ENCODE measurements at places on chromosomes 2 and 18.
A peak's percentile ranks its signal among the peaks of the same experiment; 100 is the strongest.

DNA sequence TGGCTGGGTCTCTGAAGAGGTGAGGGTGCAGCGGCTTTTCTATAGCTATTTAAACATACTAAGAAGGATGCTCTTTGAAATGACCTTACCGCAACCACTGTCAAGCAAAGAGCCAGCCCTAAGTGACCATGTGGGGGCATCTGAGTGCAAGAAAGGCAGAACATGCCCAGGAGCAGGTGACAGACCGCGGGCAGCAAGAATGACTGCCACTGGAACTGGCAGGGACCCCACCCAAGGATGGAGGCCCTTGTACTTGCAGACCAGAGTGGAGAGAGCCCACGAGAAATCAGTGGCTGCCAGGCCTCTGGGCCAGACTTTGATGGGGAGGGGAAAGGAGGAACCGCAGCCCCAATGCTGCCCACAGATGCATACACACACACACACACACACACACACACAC, 33.1 kb downstream of the DNMT3A start:
- DNase-seq, result no peak

DNA sequence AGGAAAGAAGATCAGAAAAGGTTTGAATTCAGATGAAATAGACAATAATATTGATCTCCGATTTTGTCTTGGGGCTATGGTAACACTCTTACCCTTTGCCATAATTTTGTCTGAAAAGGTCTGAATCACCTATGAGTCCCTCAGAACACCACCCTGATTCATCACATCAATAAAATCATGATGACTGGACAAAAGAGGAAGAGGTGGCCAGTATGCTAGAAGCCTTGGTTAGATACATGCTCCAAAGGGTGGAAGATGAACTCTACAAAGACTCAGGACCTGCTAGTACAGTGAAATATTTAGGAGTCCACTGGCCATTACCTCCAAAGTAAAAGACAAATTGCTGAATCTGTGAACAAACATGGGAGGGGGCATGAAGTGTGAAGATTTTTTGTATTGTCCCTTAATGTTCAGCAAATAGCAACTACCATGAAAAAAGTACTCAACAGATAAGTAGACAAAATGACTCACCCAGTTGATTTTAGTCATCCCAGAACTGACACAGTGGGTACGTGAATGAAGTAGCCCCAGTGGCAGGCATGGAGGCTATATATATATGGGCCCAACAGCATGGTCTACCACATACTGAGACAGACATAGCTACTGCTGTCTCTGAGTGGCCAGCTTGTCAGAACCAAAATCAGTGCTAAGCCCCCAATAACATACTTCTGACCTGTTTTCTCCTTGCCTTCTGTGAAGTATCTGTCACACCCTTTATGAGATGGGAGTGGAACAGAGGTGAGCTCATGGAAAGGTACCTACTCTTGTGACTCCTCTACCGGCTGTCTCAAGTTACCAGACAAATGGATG, 36.5 kb upstream of the GLS start:
- DNase-seq, result no peak

- no peak for DNase-seq
These were observed 211.0 kb downstream of the NEDD4L start for GRCh38 chr18:58254873-58255511.

GRCh38 chr18:80147037-80147417, 38.0 kb downstream of the ADNP2 start:
- no peak for DNase-seq

DNA sequence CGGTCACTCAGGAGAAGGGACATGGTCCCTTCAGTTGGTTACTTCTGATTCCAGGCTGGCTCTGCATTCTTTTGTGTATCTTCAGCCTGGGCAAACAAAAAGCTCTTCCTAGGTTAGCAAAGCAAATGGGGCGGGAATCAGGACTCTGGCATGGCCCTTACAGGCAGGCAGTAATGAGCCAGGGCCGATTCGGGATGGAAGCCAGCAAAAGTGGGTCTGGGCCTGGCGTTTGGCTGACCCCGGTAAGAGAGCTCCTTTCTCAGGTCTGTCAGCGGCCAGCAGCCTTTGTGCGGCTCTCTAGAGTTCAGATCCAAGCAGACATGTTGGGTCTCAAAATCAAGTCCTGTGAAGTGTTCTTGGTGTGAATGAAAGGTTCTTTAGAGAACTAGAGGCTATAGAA, 81.5 kb upstream of the EML6 start:
- DNase-seq, result no peak

DNA sequence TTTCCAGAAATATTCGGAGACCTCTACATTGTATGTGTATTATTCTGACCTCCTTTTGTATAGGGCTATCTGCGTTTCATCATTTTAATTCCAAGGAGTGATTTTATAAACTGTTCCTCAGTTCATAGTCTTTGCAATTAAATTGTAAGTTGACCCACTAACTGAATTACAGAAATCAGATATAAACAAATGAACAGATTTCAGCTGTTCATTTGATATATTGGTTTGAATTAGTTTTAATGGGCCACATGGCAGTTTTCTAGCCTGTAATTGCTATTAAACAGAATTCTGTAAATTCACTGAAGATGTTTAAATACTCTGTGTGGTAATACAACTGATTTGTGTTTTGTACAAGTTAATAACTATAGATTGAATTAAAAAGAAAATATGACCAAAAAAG, 346.4 kb upstream of the VWC2L start:
- no peak for DNase-seq

GRCh38 chr2:183519371-183520056, 395.3 kb downstream of the NUP35 start:
- DNase-seq, result no peak

DNA sequence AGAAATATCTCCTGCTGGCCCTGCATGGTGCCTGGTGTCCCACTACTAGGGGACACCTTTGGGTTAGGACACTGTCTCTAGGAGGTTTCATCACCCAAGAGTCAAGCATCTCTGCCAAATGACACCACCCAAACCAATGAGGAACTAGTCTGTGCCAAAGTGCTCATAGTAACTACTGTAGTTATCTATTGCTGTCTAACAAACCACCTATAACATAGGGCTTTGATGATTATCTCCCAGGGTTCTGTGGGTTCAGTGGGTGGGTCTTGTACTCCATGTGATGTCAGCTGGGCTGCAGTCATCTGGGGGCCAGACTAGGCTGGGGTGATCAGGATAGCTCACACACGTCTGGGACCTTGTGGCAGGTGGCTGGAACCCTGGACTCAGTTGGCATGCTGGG, 59.8 kb downstream of the EPAS1 start:
- DNase-seq, result no peak

DNA sequence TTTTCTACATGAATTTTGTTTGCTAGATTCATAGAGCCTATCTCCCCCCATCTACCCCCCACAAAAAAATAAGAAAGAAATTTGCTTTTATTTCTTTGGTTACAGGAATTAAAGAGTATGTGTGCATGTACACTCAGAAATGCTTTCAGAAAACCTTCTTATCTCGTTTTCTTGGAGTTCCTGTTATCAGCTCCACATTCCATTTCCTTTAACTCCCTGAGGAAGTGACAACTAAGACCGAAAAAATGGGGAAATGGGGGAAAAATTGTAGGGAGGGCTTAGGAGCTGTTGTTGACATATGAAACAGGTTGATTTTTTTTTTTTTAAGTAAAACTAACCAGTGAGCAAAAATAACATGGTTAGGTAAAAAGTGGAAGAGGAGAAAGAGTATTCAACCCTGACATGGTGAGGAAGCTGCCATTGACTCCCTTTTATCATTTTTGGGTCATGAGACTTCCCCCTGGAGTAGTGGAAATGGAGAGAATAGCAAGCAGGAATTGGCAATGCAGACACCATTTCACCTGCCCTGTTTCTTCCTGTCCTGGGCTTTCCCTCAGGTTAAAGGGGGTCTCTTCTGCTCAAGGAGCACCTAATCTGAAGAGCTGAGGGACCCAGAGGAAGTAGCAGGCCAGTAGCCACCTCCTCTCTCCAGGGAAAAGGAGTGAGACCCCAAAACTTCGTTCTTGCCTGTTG, 93.5 kb downstream of the OSBPL6 start:
- no peak for DNase-seq

GRCh38 chr2:155033652-155034051, 335.2 kb downstream of the KCNJ3 start:
- DNase-seq, result no peak

GRCh38 chr2:215428060-215428910, 7.6 kb downstream of the FN1 start:
- DNase-seq, result peak; percentile 36

DNA sequence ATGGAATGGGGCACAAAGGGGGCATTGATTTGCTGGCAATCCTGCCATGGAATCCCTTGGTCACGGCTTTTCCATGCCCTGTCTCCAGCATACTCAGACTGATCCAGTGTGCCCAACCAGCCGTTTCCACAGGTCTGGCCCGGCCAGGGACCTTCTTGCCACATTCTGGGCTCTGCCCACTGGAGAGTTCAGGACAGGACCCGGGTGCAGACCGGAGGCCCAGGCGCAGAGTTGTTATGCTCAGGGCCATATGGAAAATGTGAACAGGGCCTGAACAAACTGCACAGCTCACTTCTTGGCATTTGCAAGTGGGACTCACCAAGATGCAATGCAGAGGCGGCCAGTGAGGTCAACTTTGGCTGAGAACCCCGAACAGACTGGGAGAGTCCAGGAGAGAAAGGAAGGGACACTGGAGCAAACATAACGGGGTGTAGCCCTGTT, 15.6 kb upstream of the ASAP2 start:
- peak; percentile 98 for DNase-seq

- DNase-seq, result no peak
These were observed 207.5 kb upstream of the HAAO start for GRCh38 chr2:42999856-43000241.

DNA sequence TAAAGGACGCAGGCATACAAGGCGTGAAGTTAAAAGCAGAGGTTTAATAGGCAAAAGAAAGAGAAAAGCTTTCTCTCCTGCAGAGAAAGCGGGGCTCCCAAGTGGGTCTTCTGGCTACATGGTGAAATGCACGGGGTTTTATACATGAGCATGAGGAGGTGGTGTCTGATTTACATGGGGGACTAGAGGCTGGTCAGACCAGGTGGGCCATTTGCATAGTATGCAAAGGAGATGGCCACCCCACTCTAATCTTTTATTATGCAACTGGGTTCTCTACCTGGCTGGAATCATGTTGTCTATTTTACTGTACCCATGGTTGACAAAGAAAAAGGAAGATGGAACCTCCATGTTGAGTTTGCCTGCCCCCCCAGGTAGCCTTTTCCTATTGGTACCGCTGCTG, 356.2 kb downstream of the KCNJ3 start:
- no peak for DNase-seq

DNA sequence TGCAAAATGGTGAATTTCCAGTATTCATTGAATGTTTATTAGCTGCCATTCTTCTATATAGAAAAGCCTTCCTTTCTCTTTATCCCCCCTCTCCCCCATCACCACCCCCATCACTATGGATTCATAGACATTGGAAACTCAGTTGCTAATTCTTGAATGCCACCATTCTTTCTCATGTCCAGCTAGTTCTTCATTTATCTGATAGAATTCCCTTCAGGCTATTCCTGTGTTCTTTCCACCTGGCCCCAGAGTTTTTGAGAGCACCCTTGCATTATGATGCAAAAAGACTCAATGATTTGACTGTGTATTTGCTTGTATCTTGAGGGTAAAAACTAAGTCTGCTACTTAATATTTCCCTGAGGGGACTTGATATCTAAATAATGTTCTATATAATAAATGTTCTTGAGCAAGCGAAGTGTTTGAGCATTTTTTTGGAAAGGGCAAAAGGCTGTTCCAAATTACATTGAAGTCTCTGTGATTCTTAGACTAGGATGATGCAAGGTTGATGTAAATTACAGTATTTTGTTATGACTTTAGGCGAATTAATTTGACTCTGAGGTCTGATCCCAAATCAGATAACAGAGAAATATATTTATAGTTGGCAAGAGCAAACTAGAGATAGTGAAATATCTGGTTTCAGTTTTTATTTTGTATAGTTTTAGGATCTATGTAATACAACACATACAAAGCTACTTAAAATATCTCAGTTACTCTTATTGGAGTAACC, 18.8 kb upstream of the SOS1 start:
- DNase-seq, result no peak

GRCh38 chr2:66761826-66762225, 326.9 kb downstream of the MEIS1 start:
- DNase-seq, result no peak

DNA sequence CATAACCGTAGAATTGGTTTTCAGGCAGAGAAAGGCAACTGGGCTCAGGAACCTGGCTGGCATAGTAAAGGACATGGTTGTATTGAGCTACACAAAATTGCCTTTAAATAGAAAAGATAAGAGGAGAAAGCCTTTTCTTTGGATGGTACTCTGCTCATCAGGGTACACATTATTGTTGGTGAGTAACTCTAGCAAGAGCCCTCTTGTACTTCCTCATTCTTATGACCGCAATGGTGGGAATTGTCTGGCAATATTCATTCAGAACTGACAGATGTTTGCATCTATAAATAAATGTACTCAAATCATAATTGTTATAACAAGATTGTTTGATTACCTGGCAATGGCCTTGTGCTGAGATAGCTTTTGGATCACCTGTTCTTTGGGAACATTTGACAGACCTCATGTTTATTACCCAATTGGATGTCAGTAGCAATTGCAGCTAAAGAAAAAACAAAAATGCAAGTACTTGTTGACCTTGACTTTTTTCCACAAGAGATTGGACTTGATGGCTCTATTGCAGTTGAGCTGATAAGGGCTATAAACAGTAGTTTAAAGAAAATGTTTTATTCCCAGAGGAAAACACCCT, 43.9 kb downstream of the MEIS1 start:
- DNase-seq, result no peak

- DNase-seq, result no peak
These were observed 405.4 kb downstream of the CDH2 start for GRCh38 chr18:27771571-27771970.

GRCh38 chr18:48934415-48934722, 16.4 kb downstream of the SMAD7 start:
- DNase-seq, result no peak

DNA sequence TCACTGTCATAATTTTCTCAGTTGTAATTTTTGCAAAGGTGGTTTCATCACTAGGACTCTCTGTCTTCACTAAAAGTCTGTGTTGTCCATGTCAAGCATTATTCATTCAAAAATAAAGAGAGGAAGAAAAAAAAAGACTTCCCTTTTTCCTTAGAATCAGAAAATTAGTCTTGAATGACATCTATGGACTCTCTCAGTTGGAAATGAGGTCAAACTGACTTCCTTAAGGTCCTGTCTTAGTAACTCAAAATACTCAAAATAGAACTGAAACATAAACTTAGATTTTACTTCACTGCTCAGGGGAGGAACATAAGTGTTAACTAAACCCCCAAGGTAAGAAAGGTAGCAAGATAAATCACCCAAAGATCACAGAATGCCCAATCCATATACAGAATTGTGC, 2.2 kb upstream of the ZNF407 start:
- DNase-seq, result no peak

DNA sequence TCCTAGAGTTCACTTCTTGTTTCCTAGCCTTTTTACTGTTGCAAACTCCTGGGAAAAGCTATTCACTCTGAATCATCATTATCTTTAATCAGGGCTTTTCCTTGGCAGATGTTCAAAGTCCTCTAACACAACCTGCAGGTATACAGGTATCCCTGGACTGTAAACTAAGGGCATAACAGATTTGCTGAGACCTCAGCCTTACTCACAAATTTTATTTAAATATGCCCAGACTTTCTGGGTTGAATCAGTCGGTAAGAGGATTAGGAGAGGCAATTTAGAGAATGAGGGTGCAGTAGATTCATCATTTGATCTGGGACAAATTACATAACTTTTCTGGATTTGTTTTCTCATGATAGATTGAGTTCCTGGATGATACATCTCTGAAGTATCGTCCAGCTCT, 217.8 kb upstream of the STON1 start:
- no peak for DNase-seq

- peak; percentile 73 for DNase-seq
These were observed 61.3 kb downstream of the LONRF2 start for GRCh38 chr2:100260712-100261620.

- no peak for DNase-seq
These were observed 97.5 kb downstream of the ICA1L start for GRCh38 chr2:202774104-202774503.
